ENCODE measurements at places on chromosomes 7 and 10. TPM values are rescaled to one million over a fixed set of nuclear protein-coding genes. Genes with fewer than 3 reads are reported as not detected.
A peak's percentile ranks its signal among the peaks of the same experiment; 100 is the strongest.

- no peak for DNase-seq
Measured at GRCh38 chr7:127911968-127912511, 119.2 kb downstream of the LRRC4 start.

- no peak for DNase-seq
Measured at GRCh38 chr7:77289387-77289786, 89.8 kb upstream of the FGL2 start.

GRCh38 chr7:30091491-30091912, 43.3 kb upstream of the MTURN start:
- no peak for DNase-seq

- DNase-seq = no peak
Measured at GRCh38 chr10:85995791-85996190, 370.8 kb downstream of the GRID1 start.

DNA sequence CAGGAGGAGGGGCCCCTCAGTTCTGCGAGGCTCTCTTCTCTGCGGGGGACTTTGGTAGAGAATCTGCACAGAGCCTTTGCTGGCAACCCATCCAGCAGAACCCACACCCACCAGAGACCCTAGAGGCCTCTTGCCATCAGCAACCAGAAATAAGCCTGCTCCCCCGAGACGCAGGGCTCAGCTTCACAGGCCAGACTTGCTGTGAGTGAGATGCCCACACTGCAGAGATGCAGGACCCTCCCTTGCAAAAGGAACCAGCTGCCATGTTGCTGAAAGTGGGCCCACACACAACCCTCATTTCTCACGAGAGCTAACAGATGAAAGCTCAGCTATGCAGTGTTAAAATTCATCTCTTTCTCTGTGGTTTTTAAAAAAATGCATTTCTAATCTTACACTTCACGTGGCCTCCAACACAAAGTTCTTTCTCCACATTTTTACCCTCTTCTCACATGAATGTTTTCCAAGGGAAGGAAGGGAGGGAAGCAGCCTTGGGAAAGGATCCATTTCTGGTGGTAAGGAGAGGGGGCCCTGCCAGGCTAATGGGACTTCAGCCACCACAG, 171.6 kb downstream of the CCDC3 start:
- no peak for DNase-seq

GRCh38 chr10:51007781-51008180, 66.5 kb upstream of the PRKG1 start:
- no peak for DNase-seq

DNA sequence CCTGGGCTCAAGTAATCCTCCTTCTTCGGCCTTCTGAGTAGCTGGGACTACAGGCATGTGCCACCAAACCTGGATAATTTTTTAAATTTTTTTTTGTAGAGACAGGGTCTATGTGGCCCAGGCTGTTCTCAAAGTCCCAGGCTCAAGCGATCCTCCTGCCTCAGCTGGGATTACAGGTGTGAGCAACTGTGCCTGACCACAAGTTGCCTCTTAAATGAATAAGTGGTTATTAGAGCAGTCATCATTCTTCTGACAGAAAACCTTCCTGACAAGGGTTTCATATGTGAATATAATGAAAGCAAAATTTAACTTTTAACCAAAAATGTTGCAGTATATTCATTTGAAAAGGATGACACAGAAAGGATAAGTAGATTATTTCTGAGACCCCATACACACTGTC, 532.5 kb downstream of the GRM8 start:
- DNase-seq = no peak

DNA sequence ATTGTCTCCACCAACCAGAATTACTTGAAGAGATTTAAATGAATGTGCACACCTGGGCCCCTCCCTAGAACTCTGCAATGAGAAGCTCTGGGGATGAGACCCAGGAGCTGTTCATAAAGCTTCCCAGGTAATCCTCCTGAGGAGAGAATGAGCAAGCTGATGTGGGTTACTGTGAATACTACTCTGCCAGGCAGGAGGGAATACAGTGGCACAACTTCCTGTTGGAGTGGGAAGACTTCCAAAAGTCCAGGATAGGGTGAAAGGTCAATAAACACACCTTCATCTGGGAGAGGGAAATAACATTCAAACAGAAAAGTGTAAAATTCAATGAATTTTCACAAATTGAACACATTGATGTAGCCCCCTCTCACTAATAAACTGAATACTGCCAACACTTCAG, 351.4 kb downstream of the ABCA13 start:
- no peak for DNase-seq

DNA sequence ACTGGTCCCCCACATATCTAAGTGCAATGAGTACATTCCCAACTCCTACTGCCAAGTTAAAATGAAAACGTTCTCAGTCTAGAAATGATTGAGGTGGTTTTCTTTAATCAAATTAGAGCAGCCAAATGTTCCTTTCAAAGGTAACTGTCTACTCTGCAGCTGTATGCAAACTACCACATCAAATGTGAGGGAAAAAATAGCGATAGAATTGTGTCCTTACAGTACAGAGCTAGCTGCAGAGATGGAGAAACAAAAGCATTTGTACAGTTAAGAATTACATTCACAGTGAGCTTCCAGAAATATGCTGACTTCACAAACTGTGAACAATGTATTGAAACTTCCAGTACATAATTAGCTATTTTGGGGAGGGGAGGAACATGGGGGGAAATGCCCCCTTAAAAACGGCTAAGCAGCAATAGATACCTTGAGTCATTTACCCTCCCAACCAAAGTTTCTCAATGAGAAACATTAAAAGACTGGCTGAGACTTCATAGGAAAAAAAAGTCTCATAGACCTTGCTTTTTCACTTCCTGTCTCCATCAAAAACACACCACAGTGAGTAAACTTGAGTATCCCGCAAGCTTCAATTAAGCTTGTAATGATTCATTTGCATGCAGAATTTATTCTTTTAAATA, 22.9 kb downstream of the CDK6 start:
- no peak for DNase-seq

DNA sequence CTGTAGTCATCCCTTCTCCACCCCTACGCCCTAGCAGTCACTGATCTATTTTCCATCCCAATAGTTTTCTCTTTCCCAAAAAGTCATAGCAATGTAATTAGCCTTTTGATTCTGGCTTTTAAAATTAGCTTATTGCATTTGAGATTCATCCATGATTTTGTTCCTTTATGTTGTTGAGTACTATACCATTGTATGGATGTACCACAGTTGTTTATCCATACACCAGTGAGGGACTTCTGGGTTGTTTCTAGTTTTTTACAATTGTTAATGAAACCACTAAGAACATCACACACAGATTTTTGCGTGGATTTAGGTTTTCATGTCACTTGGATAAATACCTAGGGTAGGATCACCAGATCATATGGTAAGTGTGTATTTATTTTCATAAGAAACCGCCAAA, 16.1 kb downstream of the FHIP2A start:
- DNase-seq = no peak

DNA sequence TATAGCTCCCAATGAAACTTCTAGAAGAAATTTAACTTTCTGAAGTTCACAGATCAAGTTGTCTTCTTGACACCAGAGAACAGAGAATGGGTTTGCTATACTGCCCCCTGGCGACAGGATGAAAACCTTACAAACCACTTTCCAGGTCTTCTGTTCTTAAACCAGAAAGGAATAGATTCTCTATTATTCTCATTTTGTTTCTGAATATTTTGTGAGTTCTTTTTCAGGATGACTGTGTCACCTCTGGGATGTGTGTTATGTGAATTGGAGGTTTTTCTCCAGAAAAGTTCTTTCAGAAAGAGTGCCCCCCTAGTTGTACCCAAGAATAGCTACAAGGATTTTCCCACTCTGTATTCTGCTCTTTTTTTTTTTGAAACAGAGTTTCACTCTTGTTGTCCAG, 6.3 kb downstream of the IFT22 start:
- no peak for DNase-seq

DNA sequence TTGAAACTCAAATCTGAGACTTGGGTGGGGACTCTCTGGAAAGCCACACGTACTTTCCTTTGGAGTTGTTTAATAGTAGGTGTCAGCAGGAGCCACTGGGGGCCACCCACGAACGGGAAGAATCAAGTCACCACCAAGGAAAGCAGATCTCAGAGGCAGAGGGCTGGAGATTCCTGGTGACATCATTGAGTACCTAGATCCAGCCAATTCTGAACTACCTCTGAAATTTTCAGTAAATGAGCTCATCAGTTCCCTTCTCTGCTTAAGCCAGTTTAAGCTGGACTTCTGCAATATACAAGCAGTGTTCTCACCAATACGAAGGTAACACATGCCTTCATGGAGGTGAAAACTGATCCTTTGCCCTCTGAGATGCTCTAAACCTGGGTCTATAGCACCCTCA, 99.3 kb upstream of the SORCS3 start:
- no peak for DNase-seq

- no peak for DNase-seq
Measured at GRCh38 chr7:128271942-128272481, 30.9 kb downstream of the LEP start.

- no peak for DNase-seq
Measured at GRCh38 chr7:20343205-20343604, 12.5 kb downstream of the ITGB8 start.

DNA sequence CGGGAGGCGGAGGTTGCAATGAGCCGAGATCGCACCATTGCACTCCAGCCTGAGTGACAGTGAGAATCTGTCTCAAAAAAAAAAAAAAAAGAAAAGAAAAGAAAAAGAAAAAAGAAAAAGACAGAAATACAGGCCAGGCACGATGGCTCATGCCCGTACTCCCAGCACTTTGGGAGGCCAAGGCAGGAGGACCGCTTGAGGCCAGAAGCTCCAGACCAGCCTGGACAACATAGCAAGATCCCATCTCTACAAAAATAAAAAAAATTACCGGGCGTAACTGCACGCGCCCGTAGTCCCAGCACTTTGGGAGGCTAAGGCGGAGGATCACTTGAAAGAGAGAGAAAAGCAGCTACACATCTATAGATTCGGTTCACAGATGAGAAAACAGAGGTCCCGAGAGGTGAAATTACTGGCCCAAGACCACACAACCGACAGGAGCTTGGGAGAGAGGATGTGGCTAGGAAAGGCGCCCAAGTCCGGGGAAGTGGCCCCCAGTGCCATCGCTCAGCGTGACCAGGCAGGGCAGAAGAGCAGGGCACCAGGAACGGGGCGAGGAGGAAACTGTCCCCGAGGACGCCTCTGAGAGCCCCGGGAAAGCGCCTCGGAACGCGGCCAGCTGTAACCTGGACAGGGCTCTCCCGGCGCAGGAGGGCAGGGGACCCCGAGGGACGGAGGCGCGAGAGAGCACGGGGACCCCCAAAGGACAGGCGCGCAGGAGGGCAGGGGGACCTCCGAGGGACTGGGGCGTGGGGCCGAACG, 612 bp downstream of the SNX8 start:
- no peak for DNase-seq

- DNase-seq = no peak
Measured at GRCh38 chr10:132030898-132031463, 34.8 kb upstream of the JAKMIP3 start.

DNA sequence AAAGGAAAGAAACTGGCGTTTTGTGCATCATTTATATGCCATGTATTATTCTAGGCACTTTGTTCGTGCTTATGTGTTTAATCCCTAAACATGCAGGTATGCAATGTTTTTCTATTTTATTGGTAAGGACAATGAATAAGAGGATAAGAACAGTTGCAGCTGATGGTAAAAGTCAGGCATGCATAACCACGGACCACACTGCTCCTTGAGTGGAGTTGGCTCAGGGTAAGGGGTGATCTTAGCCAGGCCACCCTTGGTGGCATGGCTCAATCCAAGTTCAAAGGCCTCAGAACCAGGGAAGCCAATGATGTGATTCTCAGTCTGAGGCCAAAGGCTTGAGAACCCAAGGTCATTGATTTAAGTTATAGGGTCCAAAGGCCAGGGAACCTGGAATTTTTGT, 1068.1 kb downstream of the NRG3 start:
- no peak for DNase-seq

- no peak for DNase-seq
Measured at GRCh38 chr10:30057894-30058556, 1.4 kb downstream of the JCAD start.

DNA sequence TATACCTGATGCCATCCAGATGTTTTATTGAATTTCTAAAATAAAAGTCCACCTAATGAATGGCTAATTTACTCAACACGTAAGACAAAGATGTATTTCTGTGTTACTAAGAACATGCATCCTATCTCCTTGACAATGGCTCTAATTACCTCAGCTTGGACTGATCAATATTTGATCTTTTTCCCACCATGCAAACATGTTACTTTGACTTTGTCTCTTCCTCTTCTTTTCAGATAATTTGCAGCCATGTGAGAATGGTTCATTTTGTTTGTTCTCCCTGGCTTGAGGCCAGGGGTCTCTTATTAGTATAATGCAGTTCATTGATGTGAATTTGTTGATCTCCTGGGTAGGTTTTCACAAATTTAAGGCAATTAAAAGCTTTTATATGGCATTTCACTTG, 302.1 kb downstream of the ADK start:
- DNase-seq = no peak

DNA sequence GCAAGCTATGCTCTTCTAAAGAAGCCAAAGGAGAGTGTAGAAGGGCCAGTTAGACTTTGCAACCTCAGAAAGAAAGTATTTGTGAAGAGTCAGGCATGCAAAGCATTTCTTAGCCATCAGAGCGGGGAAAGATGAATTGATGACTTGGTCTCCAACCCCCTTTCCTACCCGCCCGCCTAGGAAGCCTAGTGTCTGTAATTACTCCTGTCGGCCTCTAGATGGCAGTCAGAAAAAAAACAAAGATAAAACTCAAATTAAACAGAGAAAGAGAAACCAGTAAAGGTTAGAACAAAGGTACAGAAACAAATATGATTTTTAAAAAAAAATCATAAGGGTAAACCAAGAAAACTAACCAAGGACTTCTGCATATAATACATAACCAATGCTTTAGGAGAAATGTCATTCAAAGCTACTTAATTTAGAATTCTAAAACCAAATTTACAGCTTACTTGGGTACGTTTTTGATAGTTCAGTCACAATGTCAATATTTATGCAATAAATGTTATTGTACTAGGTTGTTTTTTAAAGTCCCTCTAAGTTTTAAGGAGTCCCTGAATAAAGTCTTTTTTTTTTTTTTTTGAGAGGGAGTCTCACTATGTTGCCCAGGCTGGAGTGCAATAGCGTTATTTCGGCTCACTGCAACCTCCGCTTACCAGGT, 97.6 kb downstream of the LYZL1 start:
- no peak for DNase-seq

- peak; percentile 14 for DNase-seq
Measured at GRCh38 chr7:76054123-76055120, 6.5 kb downstream of the MDH2 start.

DNA sequence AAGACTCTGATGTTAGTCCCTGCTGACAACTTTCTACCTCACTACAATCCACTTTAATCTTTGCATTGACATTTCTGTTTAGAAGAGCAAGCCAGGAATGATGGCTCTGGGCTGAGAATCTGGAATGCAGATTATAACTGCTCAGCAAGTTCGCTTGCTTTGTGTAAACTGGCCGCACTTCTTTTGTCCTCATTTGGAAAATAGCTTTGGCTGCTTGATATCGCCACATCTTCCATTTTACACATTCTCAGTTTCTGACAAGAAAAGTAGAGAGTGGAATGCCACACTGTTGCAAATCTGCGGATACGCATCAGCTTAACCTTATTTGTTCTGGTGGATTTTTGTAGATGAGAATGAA, 429.8 kb downstream of the KCNMA1 start:
- no peak for DNase-seq

Gene AZGP1
- 9.3 TPM for polyA plus RNA-seq

Gene CAV1
- 380 TPM for polyA plus RNA-seq

Gene AQP1
- polyA plus RNA-seq = 394 TPM

Gene GIMAP8
- polyA plus RNA-seq = 14.3 TPM

Gene ASAH2
- polyA plus RNA-seq = 0.85 TPM

Gene SPRN
- polyA plus RNA-seq = 0.19 TPM

Gene C10orf105
- polyA plus RNA-seq = 0.11 TPM

Gene NDUFB8
- polyA plus RNA-seq = 364 TPM

Gene FAM13C
- polyA plus RNA-seq = 5.9 TPM

Gene TMEM236
- polyA plus RNA-seq = 0.44 TPM

Gene LRGUK
- 0.06 TPM for polyA plus RNA-seq

Gene CCDC3
- 30.6 TPM for polyA plus RNA-seq

Gene SYCE1
- polyA plus RNA-seq = not detected

Measured in urinary bladder (tissue), 4 donors.